Activated T-helper 9 cell treated with anti-CD3 and anti-CD28 coated beads, Interleukin-2, amount 50 U/mL, for 16 hours (primary cell): ENCODE measurements at places on chromosomes 5 and 9.

- no peak for DNase-seq
Observed at GRCh38 chr5:139669662-139670368, 21.7 kb downstream of the CXXC5 start.

DNA sequence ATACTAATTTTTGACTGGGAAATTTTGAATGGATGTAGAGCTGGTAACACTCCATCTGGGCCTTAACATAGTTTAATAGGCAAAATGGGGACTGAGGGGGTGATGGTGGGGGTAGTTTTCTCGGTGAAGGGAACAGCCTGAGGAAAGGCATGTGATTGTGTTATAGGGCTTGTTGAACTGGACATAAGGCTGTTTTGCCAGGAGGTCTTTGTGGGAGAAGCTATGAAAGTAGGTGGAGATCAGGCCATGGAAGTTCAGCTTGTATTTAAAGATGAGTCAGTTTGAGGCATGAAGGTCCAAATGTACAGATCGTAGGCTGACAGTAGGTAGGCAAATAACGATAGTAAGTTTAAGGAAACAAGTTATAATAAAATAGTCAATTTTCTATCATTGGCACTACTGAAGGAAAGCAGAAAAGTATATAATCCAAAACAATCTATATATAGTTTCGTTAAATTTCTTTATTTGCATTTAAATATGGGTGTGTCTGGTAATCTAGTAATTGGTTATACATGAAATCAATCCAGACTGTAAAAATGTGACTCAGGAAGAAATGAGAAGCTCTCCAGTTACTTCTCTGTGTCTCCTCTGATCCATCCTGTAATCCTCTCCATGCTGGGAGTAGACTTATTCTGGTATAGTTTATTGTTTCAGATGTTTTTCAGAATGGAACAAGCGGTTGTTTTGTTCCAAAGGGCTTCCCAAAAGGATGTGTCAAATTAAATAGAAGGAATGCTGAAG, 2.8 kb downstream of the CSNK1G3 start:
- DNase-seq, result no peak

- DNase-seq, result no peak
Observed at GRCh38 chr9:120252248-120252647, 327.7 kb downstream of the CDK5RAP2 start.

DNA sequence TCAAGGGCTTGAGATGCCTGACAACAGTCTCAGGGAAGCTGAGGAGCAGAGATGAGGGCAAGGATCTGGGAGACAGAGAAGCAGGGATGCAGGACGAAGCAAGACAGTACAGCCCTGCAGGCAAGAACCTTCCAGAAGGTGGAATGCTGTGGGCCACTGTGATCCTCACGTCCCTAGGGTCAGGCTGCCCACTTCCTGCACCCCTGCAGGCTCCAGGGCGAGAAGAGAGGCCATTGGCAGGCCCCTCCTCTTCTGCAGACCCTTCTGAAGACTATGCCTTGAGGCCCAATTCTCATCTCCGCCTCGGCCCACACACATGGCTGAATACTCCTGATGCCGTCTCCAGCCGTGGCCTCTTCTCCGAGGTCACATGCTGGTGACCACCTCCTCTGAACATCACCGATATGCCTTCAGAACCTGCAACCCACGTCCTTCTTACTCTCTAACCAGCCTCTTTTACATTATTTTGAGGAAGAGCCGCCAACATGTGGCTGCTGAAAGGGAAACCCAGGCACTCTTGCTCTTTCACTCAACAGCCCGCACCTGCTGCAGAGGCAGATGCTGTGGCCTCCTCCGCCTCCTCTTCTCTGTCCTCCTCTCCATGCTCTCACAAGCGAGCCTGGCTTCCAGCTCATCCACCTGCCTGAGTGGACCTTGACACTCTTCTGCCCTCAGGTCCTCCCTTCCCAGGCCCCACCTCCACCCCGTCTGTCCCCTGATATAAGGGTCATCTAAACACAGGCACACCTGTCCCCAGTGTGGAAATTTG, 181.5 kb downstream of the IRX2 start:
- DNase-seq, result no peak

GRCh38 chr5:78008356-78008967, 232.3 kb upstream of the TBCA start:
- DNase-seq, result no peak

DNA sequence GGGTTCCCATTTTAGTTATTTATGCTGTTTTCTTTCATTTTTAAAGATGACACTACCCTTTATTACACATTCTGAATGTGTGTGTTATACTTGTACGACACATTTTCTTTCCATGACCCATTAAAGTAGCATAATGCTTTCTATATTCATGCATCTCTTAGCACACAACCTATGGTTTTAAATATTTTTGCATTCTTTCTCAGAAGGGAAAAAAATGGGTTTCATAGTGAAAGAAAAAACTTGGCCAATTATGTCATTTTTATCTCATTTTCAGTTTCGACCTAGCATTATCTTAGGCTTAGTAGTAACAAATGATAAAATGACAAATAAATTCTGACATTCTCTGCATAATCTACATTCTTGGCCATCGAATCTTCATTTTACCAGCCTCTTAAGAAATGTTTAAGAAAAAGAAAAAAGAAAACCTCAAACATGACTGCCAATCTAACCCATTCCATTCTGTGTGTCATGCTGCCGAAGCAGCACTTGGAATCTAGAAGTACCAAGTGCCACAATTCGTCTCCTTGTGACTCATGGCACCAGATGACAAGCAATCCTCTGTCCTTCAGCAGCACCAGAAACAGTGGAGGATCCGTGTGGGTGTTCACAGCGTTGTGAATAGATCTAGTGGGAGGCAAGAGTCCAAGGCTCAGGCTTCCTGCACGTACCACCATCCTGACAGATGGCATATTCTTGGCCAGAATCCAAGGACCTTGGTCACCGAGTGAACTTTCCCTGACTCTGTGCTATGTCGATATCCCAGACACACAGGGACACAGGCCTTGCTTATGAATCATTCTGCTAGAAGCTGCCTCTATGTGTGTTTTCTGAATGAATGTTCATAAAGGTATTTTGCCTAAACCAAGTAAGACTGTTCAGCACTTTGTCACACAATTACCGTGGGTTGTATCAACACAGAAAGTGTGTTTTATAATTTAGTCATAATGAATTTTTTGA, 502.7 kb downstream of the NR2F1-AS1 start:
- no peak for DNase-seq

- DNase-seq, result no peak
Observed at GRCh38 chr9:16294133-16294770, 576.2 kb downstream of the BNC2 start.

DNA sequence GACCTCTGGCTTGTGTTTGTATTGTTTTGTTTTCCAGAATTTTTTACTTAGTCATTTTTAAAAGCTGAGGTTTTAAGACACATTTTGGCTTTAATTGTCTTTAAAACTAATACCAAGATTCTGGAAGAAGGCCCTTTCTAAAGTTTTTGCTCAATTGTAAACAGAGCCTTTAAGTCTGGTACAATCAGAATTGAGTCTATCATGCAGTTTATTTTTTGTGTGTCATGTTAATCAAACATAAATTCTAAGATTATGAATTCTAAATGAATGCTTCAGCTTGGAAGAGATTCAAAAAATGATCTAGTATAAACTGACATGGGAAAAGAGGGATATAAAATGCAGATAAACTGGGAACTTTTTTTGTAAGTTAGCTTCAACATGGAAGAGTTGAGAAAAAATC, 882.7 kb downstream of the TLE1 start:
- no peak for DNase-seq

DNA sequence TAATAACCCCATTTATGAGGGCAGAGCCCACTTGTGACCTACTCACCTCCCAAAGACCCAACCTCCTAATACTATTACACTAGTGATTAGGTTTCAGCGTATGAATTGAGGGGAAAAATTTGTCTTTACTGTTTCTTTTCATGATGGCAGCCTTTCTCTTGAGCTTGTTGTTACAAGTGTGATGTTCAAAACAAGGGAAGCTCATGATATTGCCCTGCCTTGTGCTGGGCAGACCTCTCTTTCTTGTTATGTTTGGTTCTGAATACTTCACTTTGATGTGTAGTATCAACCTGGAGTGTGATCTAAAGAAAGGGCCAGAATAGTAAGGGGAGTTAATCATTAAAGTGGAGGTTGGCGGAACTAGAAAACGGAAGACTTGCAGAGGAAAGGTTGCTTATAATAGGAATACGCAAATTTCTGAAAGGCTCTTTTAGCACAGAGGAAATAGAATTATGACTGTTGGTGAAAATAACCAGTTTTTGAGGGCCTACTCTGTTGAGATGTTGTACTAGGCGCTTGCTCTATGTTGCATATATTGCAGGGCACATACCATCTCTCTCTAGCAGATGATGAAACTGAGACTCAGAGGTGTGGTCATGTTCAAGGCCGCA, 68.2 kb downstream of the MELK start:
- DNase-seq, result no peak

GRCh38 chr9:129914051-129914450, 78.8 kb downstream of the USP20 start:
- no peak for DNase-seq

DNA sequence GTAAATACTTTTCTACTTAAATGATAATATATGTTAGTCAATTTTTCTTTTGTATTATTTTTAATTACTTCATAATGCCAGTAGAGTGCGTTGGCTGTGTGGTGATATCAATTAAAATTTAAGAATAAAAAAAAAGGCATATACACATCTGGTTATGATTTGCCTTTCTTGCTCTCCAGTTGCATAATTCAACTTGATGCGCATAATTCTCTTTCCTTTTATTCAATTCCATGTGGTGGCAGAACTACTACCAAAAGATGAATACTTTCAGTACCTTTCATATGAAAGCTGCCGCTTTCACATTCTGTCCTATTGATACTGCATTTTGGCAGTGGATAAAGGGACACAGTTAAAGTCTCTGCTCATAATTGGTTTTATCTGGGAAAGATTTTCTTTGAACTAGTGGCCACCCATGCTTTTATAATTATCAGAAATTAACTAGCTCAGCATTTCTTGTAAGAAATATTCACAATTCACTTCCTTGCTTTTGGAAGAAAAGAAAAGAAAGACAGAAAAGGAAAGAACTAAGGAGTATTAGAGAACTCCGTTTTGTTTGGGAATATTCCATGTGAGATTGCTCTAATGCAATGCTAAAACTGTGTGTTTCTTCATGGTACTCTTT, 12.3 kb upstream of the ADGRV1 start:
- DNase-seq, result no peak

- no peak for DNase-seq
Observed at GRCh38 chr9:70480405-70480980, 66.0 kb upstream of the KLF9 start.

- DNase-seq, result no peak
Observed at GRCh38 chr5:36790847-36791246, 85.7 kb upstream of the NIPBL start.

DNA sequence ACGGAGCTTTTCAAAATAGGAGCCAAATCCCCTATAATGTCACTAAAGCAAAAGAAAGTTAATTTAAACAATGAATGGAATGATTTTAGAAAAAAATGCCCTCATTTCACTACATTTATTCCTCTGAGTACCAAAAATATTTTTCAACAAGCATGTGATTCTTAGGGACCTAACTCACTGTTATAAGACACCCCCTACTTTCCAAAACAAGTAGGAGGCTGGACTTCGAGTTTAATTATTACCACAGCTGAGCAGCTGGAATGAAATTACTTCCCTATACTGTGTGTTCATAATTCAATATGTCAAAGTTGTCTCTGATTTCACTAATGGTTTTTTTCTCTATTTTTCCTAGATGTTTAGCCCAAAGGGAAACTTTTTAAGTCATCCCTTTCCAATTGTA, 61.6 kb downstream of the SAXO1 start:
- DNase-seq, result no peak

- no peak for DNase-seq
Observed at GRCh38 chr9:115640887-115641286, 512.7 kb upstream of the PAPPA start.

- DNase-seq, result no peak
Observed at GRCh38 chr5:128082551-128083032, 974 bp upstream of the SLC12A2 start.

- DNase-seq, result no peak
Observed at GRCh38 chr5:128432913-128433440, 105.1 kb downstream of the FBN2 start.

GRCh38 chr9:124452841-124453585, 2.8 kb downstream of the ADGRD2 start:
- no peak for DNase-seq

DNA sequence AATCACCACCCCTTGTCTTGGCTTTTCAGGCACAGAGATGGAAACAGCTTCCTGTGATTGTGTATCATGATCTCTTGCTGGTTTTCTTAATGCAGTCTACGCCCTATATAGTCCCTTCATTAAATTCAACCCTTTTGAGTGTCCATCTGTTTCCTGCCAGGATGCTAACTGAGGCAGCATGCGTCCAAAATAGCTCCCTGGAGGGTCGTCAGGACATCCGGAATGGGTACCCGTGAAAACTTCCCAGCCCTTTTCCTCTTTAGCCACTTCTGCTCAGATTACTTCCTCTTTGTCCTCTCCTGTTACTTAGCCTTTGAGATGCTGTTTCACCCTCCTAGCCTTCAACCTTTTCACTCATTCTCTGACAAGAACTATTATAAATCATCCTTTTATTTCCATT, 79.8 kb upstream of the KLF9 start:
- no peak for DNase-seq

- no peak for DNase-seq
Observed at GRCh38 chr5:127112347-127112864, 39.1 kb upstream of the C5orf63 start.

DNA sequence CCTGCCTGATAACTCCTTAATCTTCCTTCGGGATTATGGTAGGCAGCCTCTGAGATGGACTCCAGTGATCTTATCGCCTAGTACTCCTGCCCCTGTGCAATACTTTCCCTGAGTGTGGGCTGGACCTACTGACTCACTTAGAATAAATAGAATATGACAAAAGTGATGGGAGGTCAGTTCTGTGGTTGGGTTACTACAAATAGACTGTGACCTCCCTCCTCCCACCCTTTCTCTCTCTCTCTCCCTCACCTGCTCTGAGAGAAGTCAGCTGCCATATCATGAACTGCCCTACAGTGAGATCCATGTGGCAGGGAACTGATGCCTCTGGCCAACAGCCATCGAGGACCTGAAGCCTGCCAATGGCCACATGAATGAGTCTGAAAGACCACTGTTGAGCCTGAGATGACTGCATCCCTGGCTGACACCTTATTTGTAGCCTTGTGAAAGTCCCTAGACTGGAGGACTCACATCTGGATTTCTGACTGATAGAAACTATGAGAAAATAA, 31.7 kb downstream of the NRG2 start:
- DNase-seq, result no peak

GRCh38 chr5:989961-990530, 18.6 kb upstream of the NKD2 start:
- DNase-seq, result no peak

- no peak for DNase-seq
Observed at GRCh38 chr5:112109331-112110007, 309.6 kb downstream of the EPB41L4A start.

GRCh38 chr9:22278426-22278825, 168.2 kb upstream of the DMRTA1 start:
- DNase-seq, result no peak
